Cardiac muscle cell (in vitro differentiated cells and primary cell): ENCODE measurements at places on chromosomes 7 and 10. TPM values are rescaled to one million over a fixed set of nuclear protein-coding genes. Genes with fewer than 3 reads are reported as not detected.

DNA sequence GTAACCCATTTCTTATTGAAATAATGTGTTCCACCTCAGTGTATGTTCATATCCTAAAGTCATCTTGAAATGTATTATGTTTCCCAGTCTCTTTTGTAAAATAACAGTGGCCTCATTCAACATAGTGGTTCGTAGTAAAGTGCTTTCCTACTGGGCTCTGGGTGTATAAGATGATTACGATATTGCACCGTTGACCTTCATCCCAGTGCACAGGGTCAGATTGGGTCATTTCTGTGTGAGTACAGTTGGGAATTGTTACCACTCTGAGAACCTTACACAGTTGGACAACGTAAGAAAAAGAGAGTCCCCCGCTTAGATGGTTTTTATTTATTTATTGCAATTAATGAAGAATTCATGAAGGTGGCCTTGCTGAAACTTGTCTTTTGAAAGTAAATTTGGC is 135.6 kb downstream of the CHN2 start:
- peaks cover 13% of the 10 kb centered on the region for H3K27me3 ChIP-seq
- H3K4me3 ChIP-seq: no peak overlapping the region
- no peak for DNase-seq

- H3K36me3 ChIP-seq: no peaks in the 10 kb centered on the region
- H3K4me1 ChIP-seq: peaks cover 18% of the 10 kb centered on the region
- no peaks in the 10 kb centered on the region for H3K27me3 ChIP-seq
- no peak overlapping the region for H3K4me3 ChIP-seq
- no peak for DNase-seq
Measured at GRCh38 chr10:73889014-73889413, 14.7 kb upstream of the CAMK2G start.

DNA sequence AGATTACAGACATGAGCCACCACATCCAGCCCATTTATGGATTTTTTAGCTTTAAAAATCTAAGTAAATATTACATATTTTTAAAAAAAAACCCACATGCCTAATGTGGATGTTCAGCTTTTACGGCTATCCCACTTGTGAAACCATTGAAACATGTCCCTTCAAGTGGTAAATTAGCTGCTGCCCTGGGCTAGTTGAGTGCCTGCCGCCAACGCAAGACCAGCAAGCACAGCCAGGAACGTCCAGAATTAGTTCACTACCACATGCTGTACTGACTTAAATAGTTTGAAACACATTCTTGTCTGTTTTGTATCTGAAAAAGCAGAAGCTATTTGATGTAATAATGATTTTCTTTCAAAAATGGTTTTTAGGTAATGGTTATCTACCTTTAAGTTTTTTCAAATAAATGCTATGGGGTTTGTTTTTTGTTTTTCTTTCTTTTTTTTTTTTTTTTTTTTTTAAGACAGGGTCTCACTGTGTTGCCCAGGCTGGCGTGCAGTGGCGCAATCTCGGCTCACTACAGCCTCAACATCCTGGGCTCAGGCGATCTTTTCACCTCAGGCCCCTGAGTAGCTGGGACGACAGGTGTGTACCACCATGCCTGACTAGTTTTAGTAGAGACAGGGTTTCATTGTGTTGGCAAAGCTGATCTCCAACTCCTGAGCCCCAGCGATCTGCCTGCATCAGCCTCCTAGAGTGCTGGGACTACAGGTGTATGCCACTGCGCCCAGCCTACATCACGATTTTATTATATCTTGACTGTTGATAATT is 57.0 kb downstream of the KLRG2 start:
- no peak overlapping the region for H3K27ac ChIP-seq
- peak; percentile 46 for DNase-seq
- H3K27me3 ChIP-seq: no peaks in the 10 kb centered on the region
- no peak overlapping the region for H3K4me3 ChIP-seq
- no peaks in the 10 kb centered on the region for H3K36me3 ChIP-seq

GRCh38 chr7:152924238-152924637 is 164.7 kb downstream of the ACTR3B start:
- peaks cover 43% of the 10 kb centered on the region for H3K27me3 ChIP-seq
- no peaks in the 10 kb centered on the region for H3K36me3 ChIP-seq
- DNase-seq: no peak
- H3K4me3 ChIP-seq: no peak overlapping the region
- H3K27ac ChIP-seq: no peak overlapping the region
- H3K4me1 ChIP-seq: no peaks in the 10 kb centered on the region

DNA sequence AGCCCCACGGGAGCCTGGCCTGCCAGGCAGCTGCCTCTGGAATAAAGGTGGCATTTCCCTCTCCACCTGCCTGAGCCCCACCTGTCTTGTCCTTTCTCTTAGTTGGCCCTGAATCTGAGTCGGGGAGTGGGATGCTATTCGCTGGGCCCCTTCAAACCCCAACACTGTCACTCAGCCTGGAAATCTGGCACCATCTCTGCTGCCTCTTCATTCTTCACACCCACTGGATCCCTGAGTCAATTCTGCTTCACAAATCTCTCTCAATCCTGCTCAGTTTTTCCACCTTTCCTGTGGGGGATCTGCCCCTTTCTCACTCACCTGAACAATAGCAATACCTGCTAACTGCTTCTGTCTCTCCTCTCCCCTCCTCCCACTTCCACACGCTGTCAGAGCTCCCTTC is 10.6 kb downstream of the CRTAC1 start:
- peaks cover 10% of the 10 kb centered on the region for H3K27me3 ChIP-seq
- no peaks in the 10 kb centered on the region for H3K4me1 ChIP-seq
- no peak overlapping the region for H3K27ac ChIP-seq

GRCh38 chr7:134126596-134126965 is 559 bp upstream of the LRGUK start:
- H3K4me1 ChIP-seq: no peaks in the 10 kb centered on the region
- H3K4me3 ChIP-seq: peak overlapping the region; percentile 47
- no peak overlapping the region for H3K27ac ChIP-seq
- no peak for DNase-seq

- no peaks in the 10 kb centered on the region for H3K36me3 ChIP-seq
- H3K4me1 ChIP-seq: peaks cover 6% of the 10 kb centered on the region
- no peak for DNase-seq
- H3K27ac ChIP-seq: no peak overlapping the region
- peak overlapping the region; percentile 91 for H3K4me3 ChIP-seq
Measured at GRCh38 chr7:103348959-103349358, 1.5 kb downstream of the PSMC2 start.

GRCh38 chr7:80967917-80968297 is 49.1 kb upstream of the SEMA3C start:
- no peak overlapping the region for H3K4me3 ChIP-seq
- H3K36me3 ChIP-seq: no peaks in the 10 kb centered on the region
- no peak for DNase-seq
- no peaks in the 10 kb centered on the region for H3K27me3 ChIP-seq
- H3K4me1 ChIP-seq: no peaks in the 10 kb centered on the region
- H3K27ac ChIP-seq: no peak overlapping the region

DNA sequence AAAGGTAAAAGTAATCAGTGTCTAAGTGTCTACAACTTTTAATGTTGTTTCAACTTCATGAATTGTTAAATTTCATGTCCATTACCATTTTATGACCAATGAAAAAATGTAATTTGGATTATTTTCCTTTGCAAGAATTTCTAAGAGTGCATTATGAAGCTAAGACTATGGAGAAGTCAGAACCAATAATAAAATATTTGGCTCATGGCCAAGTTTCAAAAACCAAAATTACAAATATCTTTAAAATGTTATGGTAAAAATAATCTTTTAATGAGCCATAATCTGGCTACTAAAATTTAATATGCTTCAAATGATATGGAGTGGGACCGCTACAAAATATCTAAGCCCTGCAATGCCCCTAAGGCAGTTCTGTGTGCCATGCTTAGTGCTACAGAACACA is 294.1 kb upstream of the SMIM30 start:
- no peaks in the 10 kb centered on the region for H3K36me3 ChIP-seq
- DNase-seq: no peak
- no peaks in the 10 kb centered on the region for H3K27me3 ChIP-seq

DNA sequence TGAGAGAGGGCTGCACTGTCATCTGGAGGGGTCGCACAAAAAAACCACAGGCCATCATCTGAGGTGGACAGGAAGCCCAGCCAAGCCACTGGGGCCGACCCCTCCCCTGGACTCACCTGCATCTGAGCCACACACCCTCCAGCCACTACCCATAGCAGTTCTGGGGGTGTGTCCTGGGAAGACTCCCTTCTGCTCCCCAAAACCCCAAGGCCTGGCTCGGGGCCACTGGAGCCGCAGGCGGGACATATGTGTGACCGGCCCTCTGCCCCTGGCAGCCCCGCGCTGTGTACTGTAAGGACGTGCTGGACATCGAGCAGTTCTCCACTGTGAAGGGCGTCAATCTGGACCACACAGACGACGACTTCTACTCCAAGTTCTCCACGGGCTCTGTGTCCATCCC is 90.1 kb downstream of the RGS10 start:
- H3K4me1 ChIP-seq: no peaks in the 10 kb centered on the region
- no peak for DNase-seq
- no peak overlapping the region for H3K4me3 ChIP-seq
- H3K36me3 ChIP-seq: no peaks in the 10 kb centered on the region

GRCh38 chr7:51077987-51078370 is 238.6 kb downstream of the COBL start:
- no peak overlapping the region for H3K4me3 ChIP-seq
- H3K36me3 ChIP-seq: no peaks in the 10 kb centered on the region
- DNase-seq: no peak
- peaks cover 11% of the 10 kb centered on the region for H3K4me1 ChIP-seq
- no peak overlapping the region for H3K27ac ChIP-seq
- no peaks in the 10 kb centered on the region for H3K27me3 ChIP-seq

GRCh38 chr10:5041471-5042023 is 37.9 kb upstream of the AKR1C2 start:
- H3K4me3 ChIP-seq: no peak overlapping the region
- H3K27me3 ChIP-seq: no peaks in the 10 kb centered on the region
- no peak for DNase-seq
- H3K36me3 ChIP-seq: no peaks in the 10 kb centered on the region
- no peaks in the 10 kb centered on the region for H3K4me1 ChIP-seq

EBF3 gene
- polyA plus RNA-seq: 0.12 and 0.61 TPM in 2 replicates

TCERG1L gene
- 0.12 and 1.9 TPM in 2 replicates for polyA plus RNA-seq

KLLN gene
- polyA plus RNA-seq: 0.69 and 0.77 TPM in 2 replicates
